Urinary bladder (tissue), 4 donors: ENCODE measurements at places on chromosomes 1 and 21. TPM values are rescaled to one million over a fixed set of nuclear protein-coding genes. Genes with fewer than 3 reads are reported as not detected.

Gene FCRL4
- not detected for total RNA-seq

Gene PADI4
- not detected for total RNA-seq

Gene PRELP
- total RNA-seq: 6.3 TPM

Gene KRTAP7-1
- not detected for total RNA-seq

Gene HMGCL
- total RNA-seq: 29.3 TPM

Gene RCSD1
- 16.0 TPM for total RNA-seq
